ENCODE measurements at places on chromosomes 4 and X.
A peak's percentile ranks its signal among the peaks of the same experiment; 100 is the strongest.

DNA sequence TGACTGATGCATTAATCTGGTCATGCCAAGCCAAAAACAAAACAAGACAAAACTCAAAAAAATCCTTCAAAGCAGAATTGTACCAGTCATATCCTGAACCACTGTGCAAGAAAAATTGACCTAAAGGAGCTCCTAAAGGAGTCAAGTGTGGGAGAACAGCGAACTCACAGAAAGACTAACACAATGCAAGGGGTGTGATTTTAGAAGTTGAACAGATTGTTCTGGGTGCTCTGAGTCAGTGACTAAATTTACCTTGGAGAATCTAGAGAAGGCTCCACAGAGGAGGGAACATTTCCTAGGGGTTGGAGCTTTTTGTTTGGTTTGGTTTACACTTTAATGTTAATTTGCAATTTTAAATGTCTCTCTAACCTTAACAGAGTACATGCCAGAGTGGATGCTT, 48.9 kb upstream of the PHF8 start:
- DNase-seq = no peak

DNA sequence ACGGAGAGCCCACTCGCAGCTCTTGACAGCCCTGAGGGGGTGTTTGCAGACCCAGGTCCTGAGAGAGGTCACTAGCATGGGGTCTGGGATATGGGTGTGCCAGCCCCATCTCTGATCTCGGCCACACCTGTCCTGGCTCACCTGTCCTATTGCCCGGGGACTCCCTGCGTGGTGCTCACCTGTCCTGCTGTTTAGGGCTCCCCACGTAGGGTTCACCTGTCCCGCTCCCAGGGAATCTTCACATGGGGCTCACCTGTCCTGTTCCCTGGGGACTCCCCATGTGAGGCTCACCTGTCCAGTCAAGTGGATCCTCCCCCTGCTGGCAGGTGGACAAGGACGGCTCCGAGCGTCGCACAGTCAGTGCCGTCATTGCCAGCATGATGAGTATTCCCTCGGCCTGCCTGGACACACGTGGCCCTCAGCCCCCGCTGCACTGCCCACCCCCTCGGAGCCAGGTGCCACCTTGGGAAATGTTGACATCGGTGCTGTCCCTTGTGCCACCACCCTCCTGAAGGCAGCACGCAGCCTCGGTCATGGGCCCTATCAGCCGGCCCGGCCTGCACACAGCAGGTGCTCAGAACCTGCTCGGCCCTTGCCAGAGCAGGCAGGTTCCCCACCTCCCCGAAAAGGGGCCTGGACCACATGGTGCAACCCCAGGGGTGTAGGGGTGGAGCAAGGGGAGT, 6.3 kb downstream of the SLC49A3 start:
- DNase-seq = no peak

- DNase-seq = no peak
Measured at GRCh38 chrX:9597361-9598035, 132.6 kb downstream of the TBL1X start.

DNA sequence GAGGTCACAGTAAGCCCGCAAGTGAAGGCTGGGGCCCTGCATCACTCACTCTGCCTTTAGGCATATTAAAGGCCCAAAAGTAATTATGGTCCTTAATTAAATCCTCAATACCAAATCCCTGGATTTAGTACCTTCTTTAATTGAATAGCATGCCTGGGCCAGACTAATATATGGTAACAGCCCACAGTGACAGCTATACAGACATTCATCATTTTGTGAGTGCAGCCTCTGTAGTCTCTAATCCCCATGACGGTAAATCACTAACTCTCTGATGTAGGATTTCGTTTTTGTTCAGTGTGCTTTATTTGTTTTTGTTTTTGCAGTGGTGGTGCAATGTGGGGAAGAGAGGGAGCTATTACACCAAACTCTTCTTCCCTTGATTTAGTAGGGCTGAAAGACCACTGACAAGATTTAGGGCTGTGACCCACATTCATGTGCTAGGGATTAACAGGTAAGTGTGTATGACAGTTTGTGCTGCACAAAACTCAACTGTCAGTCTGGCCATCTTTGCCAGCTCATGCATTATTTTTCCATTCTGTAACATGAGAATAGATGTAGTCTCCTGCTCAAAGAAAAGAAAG, 60.6 kb upstream of the SLC39A8 start:
- no peak for DNase-seq

GRCh38 chr4:8544741-8545438, 35.3 kb upstream of the GPR78 start:
- DNase-seq = no peak

DNA sequence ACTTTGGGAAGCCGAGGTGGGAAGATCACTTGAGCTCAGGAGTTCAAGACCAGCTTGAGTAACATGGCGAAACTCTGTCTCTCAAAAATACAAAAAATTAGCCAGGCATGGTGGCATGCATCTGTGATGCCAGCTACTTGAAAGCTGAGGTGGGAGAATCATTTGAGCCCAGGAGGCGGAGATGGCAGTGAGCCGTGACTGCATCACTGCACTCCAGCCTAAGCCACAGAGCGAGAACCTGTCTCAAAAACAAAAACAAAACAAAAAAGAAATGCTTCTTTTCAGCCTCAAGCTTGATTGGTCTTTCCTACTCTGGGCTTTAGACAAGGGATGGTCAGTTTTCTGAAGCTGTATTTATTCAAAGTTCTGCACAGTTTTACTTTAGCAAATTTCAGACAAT, 15.8 kb upstream of the DHRSX start:
- no peak for DNase-seq

GRCh38 chrX:133958997-133959688, 26.3 kb downstream of the GPC3 start:
- DNase-seq = no peak

GRCh38 chr4:108411836-108412235, 208.5 kb upstream of the RPL34 start:
- DNase-seq = no peak

DNA sequence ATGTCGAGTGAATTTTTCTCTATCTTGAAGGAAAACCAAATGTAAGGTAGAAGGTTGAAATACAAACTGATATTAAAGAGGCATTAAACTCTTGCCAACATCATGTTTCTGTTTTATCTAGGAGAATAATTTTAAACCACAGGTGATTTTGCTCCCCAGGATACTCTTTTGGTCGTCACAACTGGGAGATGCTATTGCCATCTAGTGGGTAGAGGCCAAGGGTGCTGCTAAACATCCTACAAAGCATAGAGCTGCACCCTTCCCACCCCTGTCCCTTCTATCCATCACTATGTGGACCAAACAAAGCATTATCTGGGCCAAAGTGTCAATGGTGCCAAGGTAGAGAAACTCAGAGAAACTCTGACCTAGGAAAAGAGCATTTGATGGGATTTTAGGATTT, 154.6 kb upstream of the MAGEB2 start:
- no peak for DNase-seq

DNA sequence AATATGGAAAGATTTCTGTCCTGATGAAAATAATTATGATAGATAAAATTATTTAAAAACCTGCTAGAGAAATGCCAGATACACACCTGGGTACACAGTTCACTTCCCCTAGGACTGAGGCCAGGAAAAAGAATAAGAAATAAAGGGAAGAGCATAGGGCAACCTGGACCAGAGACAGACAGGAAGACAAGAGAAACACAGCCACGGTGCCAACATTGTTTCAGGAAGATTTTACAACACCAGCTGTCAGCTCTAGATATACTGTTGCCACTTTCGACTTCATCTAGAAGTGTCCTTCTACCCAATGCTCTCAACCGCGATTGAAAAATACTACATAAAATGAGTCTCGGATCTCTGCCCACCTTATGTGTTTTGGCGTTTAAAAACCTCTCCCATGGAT, 128.5 kb downstream of the MAML3 start:
- DNase-seq = no peak

- no peak for DNase-seq
Measured at GRCh38 chr4:141473952-141474351, 162.4 kb upstream of the IL15 start.

GRCh38 chrX:128650326-128650725, 598.1 kb upstream of the ACTRT1 start:
- peak; percentile 3 for DNase-seq

DNA sequence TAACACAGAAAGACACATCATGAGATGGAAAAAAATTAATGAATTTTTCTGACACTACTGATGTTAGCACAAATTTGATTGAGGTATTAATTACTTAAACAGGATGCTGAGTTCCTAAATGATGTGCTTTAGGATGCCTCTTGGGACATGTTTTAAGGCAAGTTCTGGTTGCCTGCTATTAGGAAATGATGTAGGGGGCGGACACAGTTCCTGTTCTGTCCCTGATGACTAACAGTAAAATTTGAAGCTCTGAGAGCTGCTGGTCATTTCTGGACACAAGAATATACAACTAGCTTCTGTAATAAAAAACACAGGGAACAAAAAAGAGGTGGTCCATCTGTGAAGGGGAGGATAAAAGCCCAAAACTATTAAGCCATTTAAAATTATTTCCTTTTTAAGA, 163.2 kb upstream of the ETNPPL start:
- DNase-seq = no peak

DNA sequence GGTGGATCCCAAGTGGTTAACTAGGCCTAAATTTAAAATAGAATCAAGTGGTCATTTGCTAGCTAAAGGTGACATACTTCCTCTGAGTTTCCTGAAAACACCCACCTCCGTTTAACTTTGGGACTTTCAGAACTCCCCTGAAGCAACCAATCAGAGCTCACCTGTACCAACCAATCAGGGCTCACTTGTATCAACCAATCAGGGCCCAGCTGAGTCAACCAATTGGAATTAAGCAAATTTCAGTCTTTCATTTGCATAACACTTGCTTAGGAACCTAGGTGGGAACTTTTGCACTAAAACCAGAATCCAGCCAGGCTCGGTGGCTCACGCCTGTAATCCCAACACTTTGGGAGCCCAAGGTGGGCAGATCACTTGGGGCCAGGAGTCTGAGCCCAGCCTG, 15.9 kb downstream of the GPC4 start:
- no peak for DNase-seq

GRCh38 chrX:15751155-15751819, 13.2 kb downstream of the CA5B start:
- DNase-seq = no peak

GRCh38 chr4:10981096-10981495, 296.5 kb upstream of the CLNK start:
- DNase-seq = no peak

DNA sequence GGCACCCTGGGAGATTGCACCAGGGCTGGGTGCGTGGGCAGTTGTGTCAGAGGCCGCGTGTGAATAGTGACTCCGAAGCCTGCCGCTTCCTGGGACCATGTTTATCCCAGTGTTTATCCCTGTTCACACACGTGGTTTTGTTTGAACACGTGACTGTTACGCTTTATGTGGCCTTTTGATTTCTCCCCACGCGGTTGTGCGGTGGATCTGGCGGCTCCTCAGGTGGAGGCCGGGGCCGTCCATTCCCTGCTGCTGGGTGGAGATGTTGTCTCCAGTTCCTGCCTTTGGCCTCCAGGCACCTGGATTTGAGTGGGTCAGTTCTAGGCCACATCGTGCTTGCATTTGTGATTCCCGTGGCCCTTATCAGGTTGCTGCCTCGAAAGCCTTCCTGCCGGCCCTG, 35.1 kb downstream of the NELFA start:
- no peak for DNase-seq

DNA sequence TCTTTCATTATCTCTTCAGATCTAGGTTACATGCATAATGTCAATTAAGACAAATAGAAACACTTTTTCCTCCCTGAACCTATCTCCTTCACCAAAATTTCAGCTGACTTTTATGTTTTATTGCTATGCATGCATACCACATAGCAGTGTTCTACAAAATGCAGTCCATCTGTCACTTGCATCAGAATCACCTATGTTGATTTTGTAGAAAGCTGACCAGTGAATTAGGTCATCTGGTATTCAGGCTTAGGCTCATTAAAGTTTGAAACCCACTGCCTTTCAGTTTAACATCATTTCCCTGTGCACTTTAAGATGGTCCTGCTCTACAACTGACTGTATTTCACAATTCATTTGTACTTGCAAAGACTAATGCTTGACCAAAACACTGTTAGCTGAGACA, 277.9 kb downstream of the CFAP299 start:
- no peak for DNase-seq

DNA sequence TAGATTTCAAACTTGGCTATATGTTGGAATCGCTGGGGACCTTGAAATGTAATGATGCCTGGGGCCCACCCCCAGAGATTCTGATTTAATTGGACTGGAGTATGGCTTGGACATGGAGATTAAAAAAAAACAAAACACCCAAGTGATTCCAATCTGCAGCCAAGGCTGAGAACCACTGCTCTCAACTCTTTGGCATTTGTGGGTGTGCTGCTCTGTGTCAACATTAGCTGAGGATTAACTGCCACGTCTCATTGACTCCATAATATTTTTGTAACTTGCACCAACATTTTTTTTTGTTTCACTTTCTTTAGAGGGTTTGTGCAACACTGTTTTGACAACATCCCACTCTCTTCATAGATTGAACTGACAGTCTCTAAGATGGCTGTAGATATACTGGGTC, 41.1 kb upstream of the PDK3 start:
- no peak for DNase-seq

DNA sequence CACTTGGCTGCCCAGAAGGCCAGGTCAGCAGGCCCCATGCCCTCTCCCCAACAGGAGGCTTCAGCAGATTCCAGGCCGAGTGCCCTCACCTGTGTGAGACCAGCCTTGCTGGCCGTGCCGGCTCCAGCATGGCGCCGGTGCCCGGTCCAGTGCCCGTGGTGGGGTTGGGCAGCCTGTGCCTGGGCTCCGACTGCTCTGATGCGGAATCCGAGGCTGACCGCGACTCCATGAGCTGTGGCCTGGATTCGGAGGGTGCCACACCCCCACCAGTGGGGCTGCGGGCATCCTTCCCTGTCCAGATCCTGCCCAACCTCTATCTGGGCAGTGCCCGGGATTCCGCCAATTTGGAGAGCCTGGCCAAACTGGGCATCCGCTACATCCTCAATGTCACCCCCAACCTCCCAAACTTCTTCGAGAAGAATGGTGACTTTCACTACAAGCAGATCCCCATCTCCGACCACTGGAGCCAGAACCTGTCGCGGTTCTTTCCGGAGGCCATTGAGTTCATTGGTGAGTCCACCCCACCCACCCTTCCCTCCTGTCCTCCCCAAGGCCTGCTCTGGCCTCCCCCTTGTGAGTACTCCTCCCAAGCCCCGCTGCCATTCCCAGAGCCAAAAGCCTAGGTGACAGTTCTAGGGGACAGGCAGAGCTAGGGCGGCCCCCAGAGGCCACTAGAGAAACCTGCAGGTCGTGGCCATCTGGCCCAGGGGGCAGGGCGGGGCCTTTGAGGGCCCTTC, 2.3 kb downstream of the DUSP9 start:
- DNase-seq = peak; percentile 19

- no peak for DNase-seq
Measured at GRCh38 chrX:25600776-25601175, 537.4 kb upstream of the MAGEB18 start.

All from NCI-H1092 treated with DMSO at 0.1 percent for 48 hours (cell line).